B cell (primary cell): ENCODE measurements at places on chromosomes 5 and 9. TPM values are rescaled to one million over a fixed set of nuclear protein-coding genes. Genes with fewer than 3 reads are reported as not detected.

DNA sequence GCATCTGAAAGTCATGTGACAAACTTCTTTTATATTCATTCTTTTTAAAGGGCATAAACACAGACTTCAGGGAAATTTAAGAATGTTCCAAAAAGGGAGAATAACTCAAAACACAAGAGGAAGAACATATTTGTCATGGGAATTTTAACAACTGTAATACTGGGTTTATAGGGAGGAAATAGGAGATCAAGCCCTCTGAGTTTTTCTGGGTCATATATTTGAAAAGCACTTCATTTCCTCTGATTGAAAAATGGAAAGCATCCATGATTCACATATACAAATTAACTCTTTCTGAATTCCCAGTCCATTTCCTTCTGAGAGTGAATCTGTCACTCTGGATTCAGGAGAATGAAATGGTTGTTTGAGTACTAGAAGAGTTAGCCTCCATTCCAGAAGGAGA, 26.8 kb downstream of the LURAP1L start:
- no peak for DNase-seq
- no peaks in the 10 kb centered on the region for H3K27me3 ChIP-seq
- no peak overlapping the region for H3K27ac ChIP-seq

GRCh38 chr5:98795243-98795642, 21.8 kb downstream of the RGMB start:
- DNase-seq: no peak
- H3K27ac ChIP-seq: no peak overlapping the region
- H3K4me1 ChIP-seq: no peaks in the 10 kb centered on the region
- no peaks in the 10 kb centered on the region for H3K27me3 ChIP-seq
- no peak overlapping the region for H3K4me3 ChIP-seq

- H3K27ac ChIP-seq: no peak overlapping the region
- H3K36me3 ChIP-seq: no peaks in the 10 kb centered on the region
- H3K27me3 ChIP-seq: no peaks in the 10 kb centered on the region
- no peaks in the 10 kb centered on the region for H3K4me1 ChIP-seq
- no peak for DNase-seq
Observed at GRCh38 chr5:170226661-170227060, 6.1 kb upstream of the C5orf58 start.

DNA sequence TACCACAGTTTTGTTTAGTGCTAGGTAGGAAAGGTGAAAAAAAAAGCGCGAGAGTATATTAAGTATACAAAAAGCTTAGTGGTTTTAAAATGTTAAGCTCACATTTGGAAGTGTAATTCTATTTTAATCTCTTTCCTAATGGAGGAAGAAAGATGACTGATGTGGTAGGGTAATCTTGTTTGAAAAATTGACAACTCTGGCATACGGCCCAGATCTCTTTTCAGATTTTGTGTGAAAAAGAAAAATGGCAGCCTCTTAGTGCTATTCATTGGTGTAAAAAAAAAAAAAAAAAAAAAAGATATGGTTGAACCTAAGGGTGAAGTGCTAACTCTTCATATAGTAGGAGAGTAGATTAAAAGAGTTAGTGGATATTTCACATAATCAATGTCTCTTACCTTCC, 108.0 kb downstream of the ZSWIM6 start:
- no peaks in the 10 kb centered on the region for H3K4me1 ChIP-seq
- H3K36me3 ChIP-seq: no peaks in the 10 kb centered on the region
- no peaks in the 10 kb centered on the region for H3K27me3 ChIP-seq
- no peak overlapping the region for H3K27ac ChIP-seq

DNA sequence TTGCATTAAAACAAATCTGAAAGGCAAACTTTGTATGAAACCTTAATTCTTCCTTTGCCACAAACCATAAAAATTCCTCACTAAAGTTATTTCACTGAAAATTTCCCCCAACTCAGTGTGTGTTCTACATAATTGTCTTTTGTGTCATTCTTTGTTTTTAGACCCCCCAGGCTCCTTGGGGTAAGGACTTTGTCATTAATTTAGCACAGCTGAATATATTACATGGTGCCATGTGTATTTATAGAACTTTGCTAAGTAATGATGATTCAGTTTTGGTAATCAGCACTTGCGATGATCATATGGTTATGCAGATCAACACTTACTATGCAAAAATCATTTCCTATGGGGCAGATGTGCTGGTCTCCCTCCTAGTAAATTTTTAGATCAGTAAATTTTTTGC, 712.1 kb upstream of the MEF2C start:
- no peak overlapping the region for H3K4me3 ChIP-seq
- no peaks in the 10 kb centered on the region for H3K36me3 ChIP-seq
- no peaks in the 10 kb centered on the region for H3K4me1 ChIP-seq

GRCh38 chr9:30630459-30630858, 1754.0 kb upstream of the ACO1 start:
- no peaks in the 10 kb centered on the region for H3K4me1 ChIP-seq
- H3K27ac ChIP-seq: no peak overlapping the region
- no peaks in the 10 kb centered on the region for H3K27me3 ChIP-seq
- H3K36me3 ChIP-seq: no peaks in the 10 kb centered on the region

- peaks cover 88% of the 10 kb centered on the region for H3K4me1 ChIP-seq
- no peak overlapping the region for H3K4me3 ChIP-seq
- no peak overlapping the region for H3K27ac ChIP-seq
Observed at GRCh38 chr9:124213396-124213795, 44.4 kb upstream of the NEK6 start.

- H3K27me3 ChIP-seq: no peaks in the 10 kb centered on the region
- no peaks in the 10 kb centered on the region for H3K36me3 ChIP-seq
- no peak for DNase-seq
- no peaks in the 10 kb centered on the region for H3K4me1 ChIP-seq
- H3K27ac ChIP-seq: no peak overlapping the region
Observed at GRCh38 chr5:157709346-157709745, 21.9 kb upstream of the THG1L start.

GRCh38 chr5:149583394-149583793, 2.1 kb downstream of the ARHGEF37 start:
- DNase-seq: no peak
- H3K27me3 ChIP-seq: peaks cover 22% of the 10 kb centered on the region
- peaks cover 10% of the 10 kb centered on the region for H3K4me1 ChIP-seq
- H3K4me3 ChIP-seq: no peak overlapping the region

- no peak overlapping the region for H3K4me3 ChIP-seq
- no peaks in the 10 kb centered on the region for H3K36me3 ChIP-seq
- H3K27me3 ChIP-seq: peaks cover 13% of the 10 kb centered on the region
- no peaks in the 10 kb centered on the region for H3K4me1 ChIP-seq
- no peak overlapping the region for H3K27ac ChIP-seq
- DNase-seq: no peak
Observed at GRCh38 chr9:137989999-137990715, 112.6 kb downstream of the CACNA1B start.

Gene SLC6A19
- total RNA-seq: not detected in 2 replicates

- H3K4me3 ChIP-seq: no peak overlapping the region
- H3K27ac ChIP-seq: no peak overlapping the region
- DNase-seq: no peak
- no peaks in the 10 kb centered on the region for H3K27me3 ChIP-seq
- no peaks in the 10 kb centered on the region for H3K36me3 ChIP-seq
Observed at GRCh38 chr9:91714874-91715615, 235.0 kb downstream of the ROR2 start.

Gene ARID3C
- total RNA-seq: not detected in 2 replicates

Gene FUT7
- total RNA-seq: 7.0 and 8.2 TPM in 2 replicates

DNA sequence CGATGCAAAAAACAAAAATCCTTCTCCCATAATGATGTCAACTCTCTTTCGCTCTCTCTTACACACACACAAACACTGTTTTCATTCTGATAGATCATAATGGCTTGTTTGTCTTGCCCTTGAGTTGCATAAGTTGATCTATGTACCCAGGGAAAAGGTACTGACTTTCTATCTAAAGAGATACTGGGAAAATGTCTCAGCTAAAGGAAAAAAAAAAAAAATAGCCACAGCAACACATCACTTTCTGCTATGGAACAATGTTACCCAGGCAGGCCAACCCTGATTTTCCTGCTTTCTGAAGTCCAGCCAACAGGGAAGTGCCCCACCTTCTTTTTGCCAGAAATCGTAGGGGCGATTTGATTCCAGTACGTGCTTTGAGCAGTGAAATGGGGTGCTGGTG, 212.6 kb upstream of the ACTBL2 start:
- no peak overlapping the region for H3K4me3 ChIP-seq
- H3K27me3 ChIP-seq: no peaks in the 10 kb centered on the region
- DNase-seq: no peak
- H3K36me3 ChIP-seq: no peaks in the 10 kb centered on the region
- no peak overlapping the region for H3K27ac ChIP-seq

- H3K36me3 ChIP-seq: no peaks in the 10 kb centered on the region
- no peak overlapping the region for H3K4me3 ChIP-seq
- H3K27me3 ChIP-seq: no peaks in the 10 kb centered on the region
- DNase-seq: no peak
Observed at GRCh38 chr9:6367128-6367890, 39.1 kb downstream of the TPD52L3 start.

DNA sequence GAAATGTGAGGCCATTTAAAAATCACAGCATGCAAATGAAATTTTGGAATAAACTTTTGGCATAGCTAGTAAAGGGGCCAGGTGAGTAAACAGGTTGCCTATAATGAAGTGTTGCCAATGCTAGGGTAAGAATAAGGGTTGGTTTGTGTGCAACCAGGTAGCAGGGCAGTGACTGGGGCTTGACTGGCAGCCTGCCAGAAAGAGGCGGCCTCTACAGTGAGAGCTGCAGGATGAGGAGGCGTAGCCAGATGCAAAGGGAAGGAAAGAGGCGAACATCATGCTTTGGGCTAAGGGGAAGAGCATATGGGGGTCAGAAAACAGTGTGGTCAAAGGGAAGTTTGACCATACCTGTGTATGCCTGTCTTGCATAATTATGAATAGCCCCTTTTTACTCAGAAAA, 70.6 kb downstream of the MAST4 start:
- DNase-seq: no peak
- H3K4me1 ChIP-seq: no peaks in the 10 kb centered on the region
- H3K4me3 ChIP-seq: no peak overlapping the region
- no peaks in the 10 kb centered on the region for H3K27me3 ChIP-seq
- H3K27ac ChIP-seq: no peak overlapping the region

Gene HEMGN
- not detected in 2 replicates for total RNA-seq

DNA sequence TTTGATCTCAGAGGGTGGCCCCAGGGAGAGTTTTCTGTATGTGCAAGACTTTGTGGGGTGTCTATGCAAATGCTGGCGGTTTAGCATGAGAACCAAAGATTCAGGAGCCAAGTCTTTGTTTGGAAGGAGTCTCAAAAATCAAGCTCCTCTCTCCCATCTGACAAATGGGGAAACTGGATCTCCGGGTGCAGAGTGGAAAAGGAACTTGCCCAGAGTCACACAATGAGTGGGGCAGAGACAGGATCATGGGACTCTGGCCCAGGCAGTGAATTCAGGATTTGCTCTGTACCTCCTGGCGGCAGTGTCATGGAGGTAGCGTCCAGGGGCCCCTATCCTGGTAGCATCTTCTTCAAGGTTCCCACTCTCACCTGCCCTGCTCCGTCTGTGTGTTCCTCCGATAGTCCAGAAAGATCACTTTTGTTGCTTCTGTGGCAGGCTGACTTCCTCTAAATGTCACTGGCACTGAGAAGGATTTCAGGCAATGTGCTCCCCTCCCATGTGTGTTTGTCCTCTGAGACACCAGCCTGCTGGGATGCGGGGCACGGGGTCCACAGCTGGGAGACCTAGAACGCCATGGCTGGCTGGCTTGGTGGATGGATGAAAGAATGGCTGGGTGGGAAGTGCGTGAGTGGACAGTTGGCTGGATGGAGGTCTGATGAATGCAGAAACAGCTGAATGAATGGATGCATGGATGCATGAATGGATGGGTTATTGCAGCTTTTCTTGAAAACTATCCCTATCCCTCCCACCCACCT, 3.6 kb downstream of the CCL19 start:
- no peaks in the 10 kb centered on the region for H3K36me3 ChIP-seq
- no peak overlapping the region for H3K27ac ChIP-seq
- no peak overlapping the region for H3K4me3 ChIP-seq
- no peak for DNase-seq
- H3K27me3 ChIP-seq: no peaks in the 10 kb centered on the region

- H3K27me3 ChIP-seq: no peaks in the 10 kb centered on the region
- H3K4me1 ChIP-seq: no peaks in the 10 kb centered on the region
- no peak overlapping the region for H3K27ac ChIP-seq
- DNase-seq: no peak
- no peak overlapping the region for H3K4me3 ChIP-seq
Observed at GRCh38 chr5:55868846-55869245, 17.7 kb downstream of the IL31RA start.

DNA sequence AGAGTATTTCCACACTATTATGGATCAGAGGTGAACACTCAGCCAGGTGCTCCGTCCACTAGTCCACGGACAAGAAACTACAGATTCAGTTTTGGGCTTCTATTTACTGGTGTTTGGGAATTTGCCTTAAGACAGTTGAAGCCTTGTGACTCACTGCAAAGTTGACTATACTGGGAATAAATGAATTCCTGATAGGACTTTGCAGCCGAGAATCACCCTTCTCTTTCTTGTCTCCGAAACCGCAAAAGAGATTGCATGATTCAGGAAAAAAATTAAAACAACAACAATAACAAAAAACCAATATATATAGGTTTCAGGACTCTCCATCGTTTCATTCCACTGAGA, 716 bp downstream of the TMEM171 start:
- H3K36me3 ChIP-seq: no peaks in the 10 kb centered on the region
- peaks cover 29% of the 10 kb centered on the region for H3K27me3 ChIP-seq
- H3K27ac ChIP-seq: no peak overlapping the region
- H3K4me3 ChIP-seq: no peak overlapping the region

DNA sequence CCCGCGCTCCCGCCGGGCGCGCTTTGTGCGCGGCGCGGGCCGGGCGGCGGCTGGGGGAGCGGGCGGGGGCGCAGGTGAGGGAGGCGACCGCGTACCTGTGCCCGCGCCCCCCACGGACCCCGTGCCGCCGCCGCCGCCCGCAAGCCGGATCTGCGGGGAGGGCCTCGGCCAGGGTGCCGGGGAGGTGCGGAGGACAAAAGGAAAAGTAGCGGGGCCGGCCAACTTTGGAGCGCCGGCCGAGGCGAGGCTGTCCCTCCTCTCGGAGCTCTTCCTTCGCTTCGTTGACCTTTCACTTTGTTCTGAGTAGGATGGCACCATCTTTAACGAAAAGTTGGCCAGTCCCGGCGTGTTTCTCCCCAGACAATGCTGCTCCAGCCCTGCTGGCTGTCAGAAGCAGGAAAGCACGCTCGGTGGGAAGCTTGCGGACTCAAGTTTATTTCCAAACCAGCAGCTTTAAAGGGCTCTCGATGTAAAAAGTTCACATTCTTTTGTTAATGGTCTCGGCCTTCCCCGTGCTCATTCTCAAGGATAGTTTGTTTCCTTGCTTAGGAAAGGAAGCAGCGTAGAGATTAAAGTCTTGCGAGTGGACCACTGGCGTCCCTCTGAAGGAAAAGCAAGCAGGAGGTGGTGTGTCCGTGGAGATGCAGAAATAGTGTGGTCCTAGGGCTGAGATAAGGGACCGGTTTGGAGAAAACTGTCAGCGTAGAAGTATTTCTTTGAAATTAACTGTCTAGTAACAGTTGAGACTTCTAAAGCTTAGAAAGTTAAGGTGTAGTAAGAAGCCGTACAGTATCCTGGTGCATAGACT, 639 bp downstream of the EHMT1 start:
- peak; percentile 72 for DNase-seq

GRCh38 chr5:177085985-177086653, 596 bp upstream of the FGFR4 start:
- no peaks in the 10 kb centered on the region for H3K36me3 ChIP-seq
- DNase-seq: no peak
- no peak overlapping the region for H3K27ac ChIP-seq
